ENCODE measurements at places on chromosomes 11 and 22. TPM values are rescaled to one million over a fixed set of nuclear protein-coding genes. Genes with fewer than 3 reads are reported as not detected.

DNA sequence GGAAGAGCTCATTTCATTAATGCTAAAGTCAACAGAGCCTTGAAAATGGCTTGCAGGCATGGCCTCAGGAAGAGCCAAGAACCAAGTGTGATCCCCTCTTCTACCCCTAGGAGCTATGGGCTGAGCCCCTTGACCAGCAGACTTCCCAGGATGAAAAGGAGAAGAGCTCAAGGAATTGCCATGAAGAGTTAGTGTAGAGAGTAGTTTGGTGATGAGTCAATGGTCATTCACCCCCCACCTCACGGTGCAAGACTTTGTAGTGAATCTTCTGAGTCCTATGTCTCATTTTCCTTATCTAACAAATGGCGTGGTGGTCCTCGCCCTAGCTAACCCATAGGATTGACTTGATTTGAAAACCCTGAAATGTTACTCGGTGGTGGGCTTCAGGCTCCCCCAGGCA lies 422.4 kb upstream of the CADM1 start:
- no peak for DNase-seq

GRCh38 chr22:49580024-49580423 lies 247.6 kb downstream of the BRD1 start:
- DNase-seq: no peak

GRCh38 chr11:92383430-92383829 lies 158.8 kb downstream of the FAT3 start:
- DNase-seq: no peak

- no peak for DNase-seq
These were observed 423.3 kb upstream of the CCDC90B start for GRCh38 chr11:83709434-83709833.

- no peak for DNase-seq
These were observed 42.5 kb upstream of the GAL start for GRCh38 chr11:68641880-68642279.

- peak; percentile 51 for DNase-seq
These were observed 758.7 kb downstream of the BRD1 start for GRCh38 chr22:49068861-49069500.

DNA sequence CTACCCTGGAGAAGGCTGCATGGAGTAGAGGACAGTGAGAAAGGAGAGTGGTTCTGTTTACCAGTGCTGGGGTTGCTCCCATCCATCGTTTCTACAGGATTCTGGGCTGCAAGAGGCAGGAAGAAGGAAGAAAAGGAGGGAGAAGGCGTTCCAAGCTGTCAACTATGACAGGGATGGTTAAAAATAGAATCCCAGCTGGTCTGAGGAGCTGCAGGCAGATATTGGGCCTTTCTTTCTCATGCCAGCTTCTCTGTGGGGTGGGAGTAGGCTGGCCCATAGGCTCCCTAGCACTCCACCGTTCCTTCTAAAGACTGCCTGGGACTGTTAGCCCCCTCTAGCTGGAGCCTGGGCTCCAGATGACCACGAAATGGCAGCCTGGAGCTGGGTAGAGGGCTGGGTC lies 13.6 kb downstream of the CCKBR start:
- DNase-seq: no peak

- no peak for DNase-seq
These were observed 28.0 kb downstream of the RDX start for GRCh38 chr11:110268441-110268840.

- no peak for DNase-seq
These were observed 24.0 kb upstream of the LRRC10B start for GRCh38 chr11:61484541-61484940.

DNA sequence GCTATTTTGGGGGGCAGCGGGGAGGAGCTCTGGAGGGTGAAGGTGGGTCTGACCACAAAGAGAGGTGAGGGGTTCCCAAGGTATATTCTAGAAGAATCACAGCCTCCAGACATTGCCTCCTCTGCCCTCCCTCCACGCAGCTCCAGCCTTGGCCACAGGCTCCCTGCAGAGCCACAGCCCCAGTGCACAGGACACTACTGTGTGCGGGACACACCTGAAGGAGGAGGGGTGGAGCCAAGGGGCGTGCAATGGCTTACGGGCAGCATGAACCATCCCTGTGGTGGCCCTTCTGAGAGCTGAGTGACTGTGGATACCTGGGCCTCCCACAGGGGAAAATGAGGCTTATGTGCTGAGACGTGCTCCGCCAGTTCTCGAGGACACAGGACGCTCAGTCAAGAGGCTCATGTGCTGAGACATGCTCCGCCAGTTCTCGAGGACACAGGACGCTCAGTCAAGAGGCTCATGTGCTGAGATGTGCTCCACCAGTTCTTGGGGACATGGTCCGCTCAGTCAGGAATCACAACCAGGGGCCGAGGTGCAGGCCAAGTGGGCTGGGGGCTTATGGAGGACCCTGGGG lies 417.3 kb downstream of the SHANK2 start:
- no peak for DNase-seq

GRCh38 chr11:96167787-96168186 lies 175.2 kb downstream of the MAML2 start:
- no peak for DNase-seq

GRCh38 chr22:42945027-42945426 lies 69.9 kb downstream of the PACSIN2 start:
- DNase-seq: no peak

GRCh38 chr11:65590240-65590738 lies 5.3 kb downstream of the KCNK7 start:
- DNase-seq: no peak

GRCh38 chr22:37752189-37753087 lies 55.3 kb upstream of the GCAT start:
- DNase-seq: peak; percentile 97

GRCh38 chr11:43825217-43825816 lies 55.3 kb upstream of the ALKBH3 start:
- DNase-seq: no peak

DNA sequence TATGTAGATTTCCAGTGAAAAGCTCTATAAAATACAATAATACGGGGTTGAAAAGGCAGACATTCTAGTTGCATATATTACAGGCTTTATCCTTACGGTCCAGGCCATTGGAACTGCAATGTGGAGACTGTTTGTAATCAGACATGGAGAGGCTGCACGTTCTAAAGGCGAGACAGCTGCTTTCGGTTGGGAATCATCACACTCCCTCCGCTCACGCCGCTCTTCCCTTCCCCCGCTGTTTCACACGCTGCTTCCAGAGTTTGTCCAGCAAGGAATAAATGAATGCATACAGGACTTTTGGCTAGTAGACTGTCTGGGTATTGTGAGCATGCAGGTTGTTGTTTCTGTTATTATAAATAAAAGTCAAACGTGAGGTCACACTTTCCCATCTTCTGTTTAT lies 13.5 kb upstream of the EFCAB6 start:
- DNase-seq: no peak

GRCh38 chr22:43880541-43880991 lies 11.2 kb downstream of the PNPLA5 start:
- peak; percentile 46 for DNase-seq

DNA sequence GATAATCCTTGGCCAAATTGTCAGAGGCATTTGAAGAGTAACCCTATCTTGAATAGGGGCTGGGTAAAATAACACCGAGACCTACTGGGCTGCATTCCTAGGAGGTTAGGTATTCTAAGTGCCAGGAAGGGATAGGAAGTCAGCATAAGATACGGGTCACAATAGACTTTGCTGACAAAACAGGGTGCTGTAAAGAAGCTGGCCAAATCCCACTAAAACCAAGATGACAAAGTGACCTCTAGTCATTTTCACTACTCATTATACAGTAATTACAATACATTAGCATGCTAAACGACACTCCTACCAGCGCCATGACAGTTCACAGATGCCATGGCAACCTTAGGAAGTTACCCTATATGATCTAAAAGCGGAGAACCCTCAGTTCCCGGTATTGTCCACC lies 964 bp upstream of the REXO2 start:
- no peak for DNase-seq

GRCh38 chr22:11616811-11617210 lies 3911.2 kb upstream of the OR11H1 start:
- no peak for DNase-seq

- no peak for DNase-seq
These were observed 152.0 kb upstream of the SYN3 start for GRCh38 chr22:33209930-33210784.

- no peak for DNase-seq
These were observed 13.1 kb upstream of the ANGPTL5 start for GRCh38 chr11:101929294-101929915.

DNA sequence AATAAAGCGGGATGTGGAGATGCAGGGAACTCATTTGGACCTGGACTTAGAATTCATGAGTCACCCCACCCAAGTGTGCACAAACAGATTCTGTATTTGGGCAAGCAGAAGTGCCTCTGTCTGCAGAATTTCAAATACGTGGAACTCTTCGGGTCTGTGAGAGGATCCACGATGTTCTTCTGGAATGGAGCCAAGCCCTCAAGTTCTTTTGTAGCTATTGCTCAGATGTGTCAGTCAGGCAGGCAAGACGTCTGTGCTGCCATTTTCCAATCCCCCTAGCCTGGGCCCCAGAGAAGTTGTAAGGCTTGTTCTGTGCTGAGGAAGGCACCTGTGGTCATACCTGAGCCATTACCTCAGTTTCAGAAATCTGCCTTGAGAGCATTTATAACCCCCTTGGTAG lies 132.8 kb upstream of the RASSF10 start:
- no peak for DNase-seq

DNA sequence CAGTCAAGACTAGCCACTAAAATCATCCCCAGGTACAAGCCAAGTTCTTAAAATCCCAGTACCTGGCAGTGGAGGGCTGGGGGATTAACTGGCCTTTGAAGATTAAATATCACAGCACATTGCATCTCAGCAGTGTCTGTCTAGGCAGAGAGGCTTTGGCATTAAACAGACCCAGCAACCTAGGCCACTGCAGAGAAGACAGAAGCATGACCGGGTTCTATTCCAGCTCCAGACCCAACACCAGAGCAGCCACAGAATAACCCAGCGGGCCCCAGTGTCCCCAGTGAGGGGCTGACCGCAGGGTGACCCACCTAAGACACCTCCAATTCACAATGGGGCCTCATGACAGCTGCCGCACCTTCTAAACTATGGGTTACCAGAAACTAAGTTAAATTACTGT lies 88.2 kb downstream of the SHANK2 start:
- no peak for DNase-seq

- no peak for DNase-seq
These were observed 24.3 kb upstream of the TRAF6 start for GRCh38 chr11:36534276-36534840.

- DNase-seq: no peak
These were observed 34.0 kb upstream of the EMID1 start for GRCh38 chr22:29171721-29172120.

GRCh38 chr22:45563362-45564040 lies 60.8 kb downstream of the FBLN1 start:
- peak; percentile 70 for DNase-seq

- peak; percentile 36 for DNase-seq
These were observed 40.8 kb downstream of the PLEKHA7 start for GRCh38 chr11:16973338-16973964.

DNA sequence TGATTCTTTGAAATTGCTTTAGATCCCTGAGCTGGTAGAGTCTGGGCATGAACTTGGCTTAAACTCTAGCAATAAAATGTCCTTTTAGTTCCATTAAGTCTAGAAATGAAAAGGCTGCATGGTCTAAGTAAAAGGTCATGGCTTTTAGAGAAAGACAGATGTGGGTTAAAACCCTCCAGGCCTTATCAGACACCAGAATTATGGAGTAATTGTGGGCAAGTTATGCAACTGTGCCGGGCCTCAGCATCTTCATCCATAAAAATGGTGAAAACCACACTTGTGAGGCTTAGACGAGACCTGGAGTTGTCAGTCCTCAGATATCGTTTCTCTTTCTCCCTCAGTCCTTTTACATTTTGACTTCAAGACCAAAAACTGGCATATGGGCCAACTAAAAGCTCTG lies 597.9 kb upstream of the KIRREL3 start:
- no peak for DNase-seq

DNA sequence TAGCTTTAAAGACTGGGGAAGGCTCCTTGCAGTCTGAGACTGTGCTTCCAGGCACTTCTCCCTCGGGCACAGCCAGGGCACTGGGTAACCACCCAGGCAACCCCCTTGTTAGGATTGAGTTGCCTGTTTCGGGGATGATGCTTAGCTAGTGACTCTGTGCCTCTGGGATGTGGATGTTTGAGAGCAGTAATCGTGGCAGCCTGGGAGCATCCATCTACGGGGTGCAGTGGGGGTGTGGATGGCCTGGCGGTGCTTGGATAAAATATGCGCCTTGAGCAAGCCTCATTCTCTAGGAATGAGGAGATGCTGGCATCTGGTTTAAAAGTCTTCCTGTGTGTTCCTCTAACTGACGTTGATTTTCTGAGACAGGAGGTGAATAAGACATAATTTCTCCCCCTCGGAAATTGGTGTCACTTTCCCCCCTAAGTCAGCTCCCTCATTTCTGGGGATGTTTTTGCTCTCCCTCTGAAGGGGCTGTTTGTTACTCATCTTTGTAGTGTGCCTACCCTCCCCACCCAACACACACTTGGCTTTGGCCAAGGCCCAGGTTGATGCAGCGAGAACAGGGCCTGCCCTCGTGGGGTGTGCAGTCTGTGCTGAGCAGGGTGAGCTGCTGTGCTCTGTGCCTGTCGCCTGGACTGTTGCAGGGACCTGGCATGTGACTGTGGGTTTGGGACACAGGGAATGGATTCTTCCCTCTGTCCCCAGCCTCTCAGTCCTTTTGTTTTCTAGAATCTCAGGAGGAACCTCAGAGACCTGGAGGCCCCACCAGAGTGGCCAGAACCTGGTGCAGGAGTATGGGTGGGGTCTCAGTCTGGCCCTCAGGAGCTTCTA lies 2.0 kb downstream of the GNAZ start:
- DNase-seq: peak; percentile 52

GRCh38 chr11:132330515-132330914 lies 960.1 kb downstream of the NTM start:
- no peak for DNase-seq

- peak; percentile 94 for DNase-seq
These were observed 269.9 kb upstream of the SORL1-AS1 start for GRCh38 chr11:121722431-121723245.

DNA sequence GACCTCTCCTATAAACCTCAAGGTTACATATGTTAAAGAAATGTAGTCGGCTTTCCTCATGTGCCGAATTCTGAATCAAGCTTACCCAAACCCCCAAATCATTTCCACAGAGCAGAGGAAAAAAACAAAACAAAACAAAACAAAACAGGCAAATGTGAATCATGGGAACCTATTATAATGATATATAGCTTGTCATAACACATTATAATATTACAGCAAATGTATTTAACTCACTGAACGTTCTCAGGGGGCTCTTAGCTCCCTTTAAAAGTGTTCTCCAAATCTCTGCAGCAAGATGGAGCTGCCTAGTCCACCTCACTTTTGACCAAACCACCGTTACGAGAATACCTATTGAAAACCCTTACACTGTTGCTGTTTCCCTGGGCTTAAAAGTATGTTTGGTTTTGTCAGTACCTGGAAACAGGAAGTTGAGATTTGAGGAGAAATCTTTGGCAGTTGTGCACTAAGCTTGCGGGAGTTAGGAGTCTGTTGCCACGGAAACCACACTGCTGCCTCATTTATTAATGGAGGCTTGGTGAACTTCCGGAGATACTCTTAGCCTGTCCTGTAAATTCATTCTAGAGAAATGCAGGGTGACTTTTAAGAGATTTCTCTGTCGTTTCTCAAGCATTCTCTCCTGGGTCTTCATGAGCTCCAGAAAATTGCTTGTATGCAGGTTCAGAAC lies 167.0 kb upstream of the RASSF10 start:
- no peak for DNase-seq

- no peak for DNase-seq
These were observed 771.1 kb downstream of the LRRC4C start for GRCh38 chr11:40688369-40688768.

The CD3E gene
- total RNA-seq: 1.8 TPM

The PACSIN2 gene
- total RNA-seq: 71.8 TPM

The YWHAH gene
- total RNA-seq: 833 TPM

The CCND1 gene
- total RNA-seq: 65.8 TPM

The OR9I1 gene
- not detected for total RNA-seq

The ART5 gene
- total RNA-seq: not detected

The RCE1 gene
- total RNA-seq: 7.9 TPM

The APLP2 gene
- total RNA-seq: 284 TPM
